ENCODE measurements at places on chromosomes 1 and 21.

- no peak for DNase-seq
Observed at GRCh38 chr1:181159451-181160140, 71.1 kb downstream of the IER5 start.

GRCh38 chr1:46544561-46545240 lies 6.7 kb downstream of the KNCN start:
- no peak for DNase-seq

DNA sequence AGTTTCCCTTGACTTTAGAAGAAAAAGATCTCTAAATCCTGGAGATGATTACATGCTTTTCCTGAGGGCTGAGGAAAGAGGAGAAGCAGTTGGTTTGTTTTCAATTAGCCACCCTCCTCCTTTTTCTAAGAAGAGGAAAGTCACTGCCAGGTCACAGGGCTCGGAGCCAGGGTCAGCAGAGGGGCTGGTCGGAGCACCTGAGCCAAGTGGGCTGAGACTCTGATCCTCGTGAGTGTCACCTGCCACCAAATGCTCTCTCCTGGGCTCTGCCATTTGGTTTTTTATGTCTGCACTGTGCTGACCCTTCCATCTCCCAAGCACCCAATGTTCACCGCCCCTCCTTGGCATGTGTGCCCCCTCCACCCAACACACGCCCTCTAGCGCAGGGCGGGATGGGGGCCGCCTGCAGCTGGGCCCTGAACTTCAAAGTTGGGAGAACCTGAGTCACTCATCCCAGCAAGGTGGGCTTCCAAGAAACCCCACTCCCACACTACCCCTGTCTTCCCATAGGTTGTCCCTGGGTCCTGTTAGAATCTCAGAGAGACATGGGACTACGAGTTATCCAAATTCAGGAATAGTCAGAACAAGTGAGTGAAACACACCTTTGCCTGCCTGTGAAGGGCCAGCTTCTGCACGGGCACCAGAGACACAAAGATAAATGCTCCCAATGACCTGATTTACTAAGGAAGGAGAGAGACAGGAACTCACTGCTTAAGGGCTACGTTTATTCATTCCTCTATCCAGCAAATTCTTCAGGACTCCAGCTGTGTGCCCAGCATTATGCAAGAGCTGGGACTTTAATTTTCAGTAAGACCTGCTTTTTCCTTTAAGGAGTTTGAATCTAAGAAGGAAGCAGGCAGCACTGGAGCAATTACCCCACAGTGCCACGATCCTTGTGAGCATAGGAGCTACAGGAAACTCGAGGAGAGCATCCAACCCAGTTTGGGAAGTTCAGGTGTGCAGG lies 127.5 kb downstream of the RHOU start:
- DNase-seq = no peak

- no peak for DNase-seq
Observed at GRCh38 chr1:204858363-204858821, 12.3 kb upstream of the NFASC start.

DNA sequence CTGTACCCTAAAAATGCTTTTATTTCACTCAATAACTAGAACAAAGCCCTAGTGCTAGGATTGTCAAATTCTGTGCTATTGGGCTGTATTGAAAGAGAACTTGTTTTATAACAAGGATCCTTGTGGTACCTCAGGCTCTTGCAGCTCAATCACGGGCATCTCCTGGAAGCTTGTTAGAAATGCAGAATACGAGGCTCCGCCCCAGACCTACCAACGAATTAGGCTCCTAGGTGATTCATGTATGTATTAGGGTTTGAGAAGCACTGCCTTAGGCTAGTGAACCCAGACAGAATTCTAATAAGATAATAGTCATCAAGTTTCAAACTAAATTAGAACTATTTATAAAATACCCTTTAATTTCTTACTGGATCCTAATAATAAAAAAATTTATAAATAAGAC lies 45.6 kb downstream of the ZZZ3 start:
- no peak for DNase-seq

DNA sequence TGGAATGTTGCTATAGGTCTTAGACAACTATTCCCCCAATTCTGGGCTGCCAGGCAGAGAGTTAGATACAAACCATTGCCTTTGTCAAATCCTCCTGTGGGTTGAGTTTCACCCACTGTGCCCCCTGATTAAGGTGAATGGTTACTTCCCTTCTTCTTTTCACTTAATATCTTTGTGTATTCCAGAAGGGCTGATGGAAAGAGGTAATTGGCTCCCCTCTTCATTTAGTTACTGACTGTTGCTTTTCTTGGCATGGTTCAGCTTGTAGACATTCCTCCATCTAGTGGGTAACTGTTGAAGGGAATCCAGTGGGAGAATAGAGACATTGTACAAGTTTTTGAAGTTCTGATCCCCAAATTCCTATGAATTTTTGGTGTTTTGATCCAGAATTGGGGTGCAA lies 43.8 kb upstream of the MACF1 start:
- DNase-seq = no peak

- no peak for DNase-seq
Observed at GRCh38 chr1:7477593-7477992, 293.5 kb upstream of the VAMP3 start.

- DNase-seq = no peak
Observed at GRCh38 chr1:78044796-78045562, 787 bp upstream of the GIPC2 start.

DNA sequence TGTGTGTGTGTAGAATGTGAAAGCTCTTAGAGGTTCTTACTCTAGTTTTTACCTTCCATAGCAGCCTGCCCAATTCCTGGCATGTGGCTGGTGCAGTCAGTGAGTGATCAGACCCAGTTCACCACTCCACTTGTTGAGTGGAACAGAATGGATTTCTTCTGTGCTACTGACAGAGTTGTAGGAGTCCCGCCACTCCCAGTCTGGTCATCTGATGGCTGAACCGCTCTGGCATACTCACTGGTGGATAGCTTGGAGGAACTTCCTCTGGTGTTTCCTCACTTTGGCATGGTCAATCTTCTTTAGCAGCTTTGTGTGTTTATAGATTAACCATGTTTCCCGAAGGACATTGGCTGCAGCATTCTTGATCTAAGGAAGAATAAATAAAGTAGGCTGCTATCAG lies 106.7 kb upstream of the ADAR start:
- DNase-seq = no peak

DNA sequence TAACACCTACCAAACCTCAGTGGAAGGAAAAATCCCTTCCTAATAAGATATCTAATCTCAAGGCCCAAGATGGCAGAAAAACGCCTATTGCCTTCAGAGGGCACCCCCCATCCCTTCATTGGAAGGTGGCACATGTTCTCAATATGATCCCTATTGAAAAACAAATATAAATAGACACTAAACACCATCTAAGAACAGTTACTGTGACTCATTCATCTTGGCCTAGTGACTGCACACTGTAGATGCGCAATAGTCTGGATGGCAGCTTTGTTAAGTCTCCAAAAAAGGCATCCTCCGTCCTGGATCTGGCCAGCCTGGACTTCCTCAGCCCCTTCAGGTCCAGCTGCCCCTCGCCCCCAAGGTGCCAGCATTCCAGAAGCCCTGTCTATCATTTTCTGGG lies 121.9 kb downstream of the CAPN8 start:
- no peak for DNase-seq

GRCh38 chr21:46191257-46191685 lies 7.0 kb upstream of the SPATC1L start:
- DNase-seq = no peak

GRCh38 chr1:3038113-3038551 lies 16.9 kb downstream of the ACTRT2 start:
- no peak for DNase-seq

- DNase-seq = no peak
Observed at GRCh38 chr1:99682291-99682751, 36.4 kb downstream of the PALMD start.

DNA sequence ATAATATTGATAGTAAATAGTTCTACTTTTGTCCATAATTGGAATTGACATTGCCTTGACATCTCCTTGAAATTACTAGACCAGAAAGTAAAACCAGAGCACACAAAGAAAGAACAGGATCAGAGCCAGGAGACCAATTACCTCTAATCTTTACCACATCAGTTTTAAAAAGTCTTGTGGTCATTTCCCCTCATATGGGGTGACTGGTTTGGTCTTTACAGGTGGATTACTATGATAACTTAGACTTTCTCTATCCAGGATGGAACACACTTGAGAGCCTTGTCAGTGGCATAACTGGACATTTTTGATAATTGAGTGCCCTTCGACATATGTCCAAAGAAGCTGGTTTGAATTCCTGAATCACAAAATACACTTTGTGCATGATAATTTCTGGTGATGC lies 1148.1 kb upstream of the NCAM2 start:
- DNase-seq = no peak

- DNase-seq = no peak
Observed at GRCh38 chr1:21668951-21669257, 253 bp downstream of the RAP1GAP start.

All from stimulated activated CD4-positive, alpha-beta T cell treated with anti-CD3 and anti-CD28 coated beads, Interleukin-1b, Interleukin-23, amount 100 ng/mL, for 4 hours (primary cell).